ENCODE measurements at places on chromosomes 11 and 22. TPM values are rescaled to one million over a fixed set of nuclear protein-coding genes. Genes with fewer than 3 reads are reported as not detected.

GRCh38 chr11:118102721-118103261, 16.0 kb upstream of the SMIM35 start:
- DNase-seq = no peak
- no peak overlapping the region for H3K4me3 ChIP-seq
- H3K27me3 ChIP-seq = no peaks in the 10 kb centered on the region
- peaks cover 3% of the 10 kb centered on the region for H3K4me1 ChIP-seq
- H3K27ac ChIP-seq = no peak overlapping the region

- no peak for DNase-seq
- no peak overlapping the region for H3K27ac ChIP-seq
- no peak overlapping the region for H3K4me3 ChIP-seq
- H3K4me1 ChIP-seq = no peaks in the 10 kb centered on the region
- no peaks in the 10 kb centered on the region for H3K36me3 ChIP-seq
These were observed 34.6 kb downstream of the OSBPL5 start for GRCh38 chr11:3130269-3131071.

VPREB1 gene
- total RNA-seq = not detected

DNA sequence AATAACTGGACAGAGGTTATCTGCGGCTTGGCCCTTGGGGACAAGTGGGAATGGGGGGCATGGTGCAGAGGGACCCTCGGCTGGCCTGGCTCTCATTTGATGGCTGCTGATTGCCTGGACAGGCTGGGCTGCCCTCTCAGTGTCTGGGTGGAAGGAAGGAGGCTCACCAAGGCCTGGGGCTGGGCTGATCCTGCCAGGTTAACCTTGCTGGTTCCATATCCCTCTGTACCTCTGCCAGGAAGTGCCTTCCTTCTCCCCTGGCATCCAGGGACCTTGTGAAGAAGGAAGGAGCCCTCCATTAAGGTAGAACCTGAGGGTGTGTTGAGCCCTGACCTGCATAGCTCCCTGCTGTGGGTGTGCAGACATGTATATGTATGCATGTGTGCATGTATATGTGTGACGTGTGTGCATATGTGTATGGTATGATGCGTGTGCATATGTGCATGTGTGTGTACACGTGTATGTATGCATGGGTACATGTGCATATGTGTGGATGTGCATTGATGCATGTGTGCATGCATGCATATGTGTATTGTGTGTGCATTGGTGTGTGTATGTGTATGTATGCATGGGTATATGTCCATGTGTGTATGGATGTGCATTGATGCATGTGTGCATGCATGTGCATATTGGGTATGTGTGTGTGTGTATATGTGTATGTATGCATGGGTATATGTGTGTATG, 433.9 kb downstream of the TBC1D22A start:
- no peak overlapping the region for H3K27ac ChIP-seq
- no peak for DNase-seq
- H3K4me3 ChIP-seq = no peak overlapping the region
- no peaks in the 10 kb centered on the region for H3K4me1 ChIP-seq

- no peaks in the 10 kb centered on the region for H3K4me1 ChIP-seq
- H3K27ac ChIP-seq = no peak overlapping the region
- H3K27me3 ChIP-seq = no peaks in the 10 kb centered on the region
- no peak for DNase-seq
These were observed 18.2 kb downstream of the DDX17 start for GRCh38 chr22:38487946-38488345.

- H3K4me3 ChIP-seq = no peak overlapping the region
- H3K4me1 ChIP-seq = no peaks in the 10 kb centered on the region
- peak; percentile 14 for DNase-seq
- H3K27me3 ChIP-seq = no peaks in the 10 kb centered on the region
- H3K27ac ChIP-seq = no peak overlapping the region
These were observed 26.3 kb upstream of the RFPL3 start for GRCh38 chr22:32331236-32331917.

MFRP gene
- total RNA-seq = not detected

SMC1B gene
- total RNA-seq = not detected

DNA sequence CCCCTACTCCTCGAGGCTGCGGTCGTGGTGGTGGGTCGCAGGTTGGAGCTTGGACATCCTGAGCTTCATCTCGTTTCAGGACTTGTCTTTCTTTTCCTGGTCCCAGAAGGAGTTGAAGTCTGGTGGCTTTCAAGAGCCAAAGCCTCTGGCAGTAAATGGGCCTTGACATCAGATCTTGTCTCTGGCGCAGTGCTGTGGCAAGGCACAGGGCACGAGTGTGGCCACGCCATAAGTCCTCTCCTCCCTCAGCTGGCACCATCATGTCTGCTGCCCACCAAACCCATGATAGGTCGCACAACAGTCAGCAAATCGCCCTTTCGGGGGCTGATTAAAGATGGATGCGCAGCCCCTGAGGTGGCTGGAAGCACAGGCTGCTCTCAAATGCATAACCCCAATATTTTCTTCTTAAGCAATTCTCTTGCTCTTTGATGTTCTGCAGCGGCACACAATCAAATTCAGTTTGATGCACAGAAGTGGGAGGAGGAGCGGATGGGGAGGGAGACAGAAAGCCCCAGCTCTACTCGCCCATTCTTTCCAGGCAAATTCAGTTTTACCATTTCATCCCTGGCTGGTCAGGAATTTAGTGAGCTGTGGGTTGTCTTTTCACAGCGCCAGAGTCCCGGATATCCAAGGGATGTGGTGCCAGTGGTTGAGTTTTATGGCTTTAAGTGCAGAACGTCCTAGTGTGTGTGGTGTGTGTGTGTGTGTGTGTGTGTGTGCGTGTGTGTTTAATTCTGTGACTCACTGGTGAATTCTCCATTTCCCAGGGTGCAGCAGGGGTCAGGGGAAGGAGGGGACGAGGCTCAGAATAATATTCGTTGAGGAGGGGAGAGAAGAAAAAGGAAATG, 162.0 kb downstream of the DSCAML1 start:
- DNase-seq = no peak
- H3K27ac ChIP-seq = no peak overlapping the region
- no peaks in the 10 kb centered on the region for H3K4me1 ChIP-seq
- no peaks in the 10 kb centered on the region for H3K36me3 ChIP-seq
- H3K4me3 ChIP-seq = no peak overlapping the region

SAA4 gene
- not detected for total RNA-seq

GRCh38 chr11:85627332-85627997, at the start of gene DLG2:
Gene DLG2, minus strand, starts transcription at chr11:85627344.
- no peaks in the 10 kb centered on the region for H3K4me1 ChIP-seq
- peak within 1 kb of the TSS; percentile 91 for H3K4me3 ChIP-seq
- no peaks in the 10 kb centered on the region for H3K27me3 ChIP-seq
- no peak within 1 kb of the TSS for H3K27ac ChIP-seq
- no peak for DNase-seq

GAL gene
- 65.2 TPM for total RNA-seq

- H3K4me3 ChIP-seq = no peak overlapping the region
- H3K27ac ChIP-seq = no peak overlapping the region
- H3K4me1 ChIP-seq = no peaks in the 10 kb centered on the region
- peaks cover 7% of the 10 kb centered on the region for H3K36me3 ChIP-seq
- H3K27me3 ChIP-seq = no peaks in the 10 kb centered on the region
- DNase-seq = no peak
These were observed 404.6 kb upstream of the DDI1 start for GRCh38 chr11:103631841-103632240.

- no peak overlapping the region for H3K27ac ChIP-seq
- no peak overlapping the region for H3K4me3 ChIP-seq
- H3K4me1 ChIP-seq = no peaks in the 10 kb centered on the region
- no peaks in the 10 kb centered on the region for H3K27me3 ChIP-seq
- no peaks in the 10 kb centered on the region for H3K36me3 ChIP-seq
- DNase-seq = no peak
These were observed 492.6 kb downstream of the MIAT start for GRCh38 chr22:27149921-27150543.

FXYD2 gene
- total RNA-seq = 0.70 TPM

LRRN4CL gene
- total RNA-seq = 0.79 TPM

- no peaks in the 10 kb centered on the region for H3K4me1 ChIP-seq
- H3K4me3 ChIP-seq = no peak overlapping the region
- H3K27me3 ChIP-seq = no peaks in the 10 kb centered on the region
- DNase-seq = no peak
- H3K36me3 ChIP-seq = no peaks in the 10 kb centered on the region
These were observed 15.0 kb downstream of the METTL15 start for GRCh38 chr11:28123151-28123581.

NCAM1 gene
- 2.2 TPM for total RNA-seq

GRCh38 chr22:39244136-39244495, 666 bp downstream of the PDGFB start:
- H3K4me1 ChIP-seq = no peaks in the 10 kb centered on the region
- no peaks in the 10 kb centered on the region for H3K36me3 ChIP-seq
- DNase-seq = no peak
- H3K27ac ChIP-seq = no peak overlapping the region
- H3K27me3 ChIP-seq = peaks cover 19% of the 10 kb centered on the region

GRCh38 chr11:95898782-95899181, 25.1 kb downstream of the MTMR2 start:
- H3K4me3 ChIP-seq = no peak overlapping the region
- H3K36me3 ChIP-seq = no peaks in the 10 kb centered on the region
- no peak overlapping the region for H3K27ac ChIP-seq
- DNase-seq = no peak
- peaks cover 5% of the 10 kb centered on the region for H3K4me1 ChIP-seq
- no peaks in the 10 kb centered on the region for H3K27me3 ChIP-seq

IGLL1 gene
- not detected for total RNA-seq

DNA sequence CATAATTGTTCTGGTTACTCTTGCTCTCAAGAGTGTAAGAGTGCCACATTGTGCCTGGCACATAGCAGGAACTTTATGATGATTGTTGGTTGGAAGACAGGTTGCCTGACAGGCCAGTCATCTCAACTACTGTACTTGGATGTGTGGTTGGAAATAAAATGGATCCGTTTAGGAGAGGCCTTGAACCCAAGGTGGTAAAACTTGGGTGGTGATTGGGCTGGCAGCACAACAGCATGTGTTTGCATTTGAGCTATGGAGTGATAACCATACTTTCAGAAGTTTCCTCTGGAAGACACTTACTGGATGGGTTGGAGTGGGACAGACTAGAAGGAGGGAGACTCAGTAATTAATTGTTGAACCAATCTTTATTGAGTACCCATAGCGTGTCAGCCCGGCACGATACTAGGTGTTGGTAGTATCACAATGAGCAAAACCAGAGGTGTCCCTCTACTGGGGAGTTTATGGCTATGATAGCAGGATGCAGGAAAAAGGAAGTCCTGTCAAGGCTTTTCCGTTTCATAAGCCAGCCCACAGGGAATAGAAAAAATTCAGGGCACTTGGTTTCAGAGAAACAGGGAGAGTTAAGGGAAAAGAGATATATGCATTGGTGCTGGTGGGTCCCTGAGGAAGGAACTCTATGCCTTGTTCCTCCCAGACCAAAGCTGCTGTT, 3.1 kb upstream of the TMEM109 start:
- no peak overlapping the region for H3K4me3 ChIP-seq
- no peak overlapping the region for H3K27ac ChIP-seq
- no peaks in the 10 kb centered on the region for H3K27me3 ChIP-seq

DNA sequence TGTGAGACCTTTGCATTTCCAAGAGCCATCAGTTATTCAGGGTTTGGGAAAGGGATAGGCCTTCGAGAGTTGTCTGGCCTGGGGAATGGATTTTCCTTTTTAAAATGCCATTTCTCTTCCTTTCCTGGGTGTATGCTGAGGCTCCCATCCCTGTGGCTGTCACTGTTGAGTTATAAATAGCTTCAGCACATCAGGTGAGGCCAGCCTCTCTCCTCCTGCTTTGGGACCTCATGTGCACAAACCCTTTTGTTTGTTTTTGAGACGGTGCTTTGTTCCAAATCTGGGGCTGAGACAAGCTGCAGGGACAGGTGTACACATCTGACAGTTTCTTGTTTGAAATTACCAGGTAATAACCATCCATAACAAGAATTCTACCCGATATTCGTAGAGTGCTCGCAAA, 1.3 kb downstream of the TEF start:
- H3K36me3 ChIP-seq = peaks cover 9% of the 10 kb centered on the region
- no peak for DNase-seq
- H3K4me3 ChIP-seq = peak overlapping the region; percentile 78
- no peak overlapping the region for H3K27ac ChIP-seq

FZD4 gene
- total RNA-seq = 4.5 TPM

CD44 gene
- 5.2 TPM for total RNA-seq

DNA sequence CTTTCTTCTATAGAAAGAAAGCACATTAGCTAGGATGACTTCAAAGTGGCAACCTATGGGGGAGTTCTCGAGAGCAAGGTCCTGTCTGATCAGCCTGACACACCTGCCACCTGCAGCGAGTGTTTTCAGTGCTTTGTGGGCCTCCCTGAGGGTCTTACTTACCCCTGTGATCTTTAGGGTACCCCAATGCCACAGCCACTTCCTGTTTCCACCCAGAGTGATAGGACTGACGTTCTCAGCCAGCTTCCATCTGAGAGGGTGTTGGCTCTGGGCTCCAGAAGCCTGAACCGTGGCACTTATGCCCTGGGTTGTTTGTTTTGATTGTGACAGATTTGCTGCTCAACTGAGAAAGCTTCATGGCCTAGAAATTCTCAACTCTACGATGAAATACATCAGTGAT, 21.7 kb upstream of the ANKK1 start:
- no peak overlapping the region for H3K4me3 ChIP-seq
- DNase-seq = no peak
- no peaks in the 10 kb centered on the region for H3K36me3 ChIP-seq
- peaks cover 3% of the 10 kb centered on the region for H3K4me1 ChIP-seq

All from H9 (cell line).